ENCODE measurements at places on chromosomes 1 and 21.

- no peak for DNase-seq
Observed at GRCh38 chr1:93961906-93962305, 52.7 kb upstream of the GCLM start.

DNA sequence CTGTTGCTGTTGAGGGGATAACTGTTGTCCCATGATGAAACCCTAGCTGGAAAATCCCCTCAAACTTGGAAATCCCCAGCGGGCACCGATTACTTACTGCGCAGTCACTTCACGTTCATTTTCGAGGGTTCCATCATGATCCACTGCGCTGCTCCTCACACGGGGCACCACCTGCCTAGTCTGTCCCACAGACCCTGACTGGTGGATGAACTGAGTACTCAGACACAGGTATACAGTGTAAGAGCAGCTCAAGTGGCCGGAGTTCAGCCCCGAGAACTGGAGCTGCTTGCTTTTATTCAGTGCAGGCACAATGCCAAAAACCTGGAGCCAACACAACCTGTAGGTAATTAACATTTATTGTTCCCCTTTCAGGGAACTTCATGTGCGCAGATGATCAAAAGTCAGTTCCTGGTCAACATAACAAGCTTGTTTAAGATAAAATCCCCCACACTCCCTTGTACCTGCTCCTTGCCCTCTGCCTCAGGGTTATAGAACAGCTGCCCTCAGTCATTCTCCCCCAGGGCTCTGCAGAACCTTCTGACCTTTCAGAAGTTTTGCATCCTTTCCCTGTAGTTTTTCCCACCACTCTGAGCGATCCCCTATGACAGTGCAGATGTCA is 46.5 kb upstream of the PRELP start:
- no peak for DNase-seq

DNA sequence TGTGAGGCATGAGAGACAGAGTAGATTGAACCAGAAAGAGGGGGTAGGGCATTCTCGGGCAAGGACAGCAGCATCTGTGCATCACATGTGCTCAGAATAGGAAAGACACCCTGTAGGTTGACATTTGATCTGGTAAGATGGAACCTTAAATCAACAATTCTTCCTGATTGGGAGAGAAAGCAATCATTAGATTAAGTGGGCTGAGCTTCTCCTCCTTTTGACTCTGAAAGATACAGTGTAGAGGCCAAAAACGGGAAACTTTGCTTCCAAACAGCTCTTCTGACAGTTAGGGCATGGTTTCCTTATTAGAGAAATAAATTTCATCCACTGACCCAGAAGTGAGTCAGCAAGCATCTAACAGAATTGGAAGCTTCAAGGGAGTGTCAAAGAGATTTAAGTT is 9.7 kb downstream of the KIF14 start:
- DNase-seq, result no peak

DNA sequence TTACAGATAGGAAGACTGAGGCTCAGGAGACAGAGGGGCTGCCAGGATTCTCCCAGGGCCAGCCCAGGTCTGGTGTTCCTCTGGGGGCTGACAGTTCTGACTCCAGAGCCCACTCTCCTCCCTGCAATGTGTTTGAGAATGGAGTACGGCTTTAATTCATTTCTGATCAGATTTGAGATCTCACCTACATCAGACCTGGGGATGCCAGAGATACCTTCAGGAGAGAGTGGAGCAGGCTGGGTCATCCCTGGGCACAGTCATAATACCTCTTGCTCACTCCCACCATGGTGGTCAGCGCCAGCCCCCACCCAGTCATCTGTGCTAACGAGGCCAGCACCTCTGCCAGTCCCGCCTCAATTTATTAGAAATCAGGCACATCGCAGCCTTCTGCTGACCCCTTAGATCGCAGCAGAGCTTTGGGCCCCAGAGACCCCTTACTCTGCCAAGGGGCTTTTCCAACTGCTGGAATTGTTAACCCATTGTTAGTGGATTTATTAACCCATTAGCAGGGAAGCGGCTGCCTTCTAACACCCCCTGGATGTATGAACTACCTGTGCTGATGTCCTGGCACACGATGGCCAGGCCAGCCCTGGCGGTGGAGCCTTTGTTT is 352.1 kb downstream of the MATN1 start:
- no peak for DNase-seq

DNA sequence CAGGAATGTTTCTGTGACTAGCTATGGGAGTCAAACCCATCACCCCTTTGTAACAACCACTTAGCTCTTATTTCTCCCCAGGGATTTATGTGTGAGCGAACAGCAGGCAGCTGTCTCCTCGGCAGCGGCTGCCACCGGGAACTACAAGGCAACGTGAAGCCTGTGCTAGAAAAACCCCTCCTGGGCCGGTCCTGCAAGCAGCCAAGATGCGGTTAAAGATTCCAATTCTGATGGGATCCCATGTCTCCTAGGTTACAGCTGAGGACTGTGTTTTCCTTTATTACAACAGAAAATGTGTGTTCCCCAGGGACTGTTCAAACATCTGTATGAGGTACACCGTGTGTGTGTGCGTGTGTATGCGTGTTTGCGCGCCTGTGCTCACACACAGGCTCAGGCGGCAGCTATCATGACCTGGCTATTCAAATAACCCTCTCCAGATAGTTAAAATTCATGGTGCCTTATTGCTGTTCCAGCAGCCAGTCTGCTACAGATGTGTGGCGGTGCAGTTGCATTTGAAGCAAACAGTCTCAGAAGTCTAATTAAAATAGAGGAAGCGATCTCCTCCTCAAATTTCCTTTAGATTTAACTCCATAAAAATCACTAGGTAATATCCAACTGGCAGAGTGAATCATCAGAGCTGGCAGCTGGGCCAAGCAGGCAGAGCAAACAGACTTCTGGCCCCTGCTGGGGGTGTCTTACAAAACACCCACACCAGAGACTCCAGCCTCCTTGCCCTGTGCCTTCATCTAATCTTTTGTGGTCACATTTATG is 68.0 kb downstream of the LMX1A start:
- no peak for DNase-seq
